ENCODE measurements at places on chromosomes 16 and 17. TPM values are rescaled to one million over a fixed set of nuclear protein-coding genes. Genes with fewer than 3 reads are reported as not detected.
A peak's percentile ranks its signal among the peaks of the same experiment; 100 is the strongest.

- H3K36me3 ChIP-seq, result no peaks in the 10 kb centered on the region
- DNase-seq, result no peak
- no peak overlapping the region for H3K27ac ChIP-seq
- H3K4me1 ChIP-seq, result no peaks in the 10 kb centered on the region
- peak overlapping the region; percentile 60 for H3K4me3 ChIP-seq
- peaks cover 67% of the 10 kb centered on the region for H3K27me3 ChIP-seq
Measured at GRCh38 chr17:31390748-31391495, 553 bp upstream of the RAB11FIP4 start.

GRCh38 chr16:3825940-3826339 is 54.6 kb downstream of the CREBBP start:
- no peak overlapping the region for H3K4me3 ChIP-seq
- H3K36me3 ChIP-seq, result no peaks in the 10 kb centered on the region
- no peak overlapping the region for H3K27ac ChIP-seq
- peaks cover 82% of the 10 kb centered on the region for H3K4me1 ChIP-seq
- no peak for DNase-seq

DNA sequence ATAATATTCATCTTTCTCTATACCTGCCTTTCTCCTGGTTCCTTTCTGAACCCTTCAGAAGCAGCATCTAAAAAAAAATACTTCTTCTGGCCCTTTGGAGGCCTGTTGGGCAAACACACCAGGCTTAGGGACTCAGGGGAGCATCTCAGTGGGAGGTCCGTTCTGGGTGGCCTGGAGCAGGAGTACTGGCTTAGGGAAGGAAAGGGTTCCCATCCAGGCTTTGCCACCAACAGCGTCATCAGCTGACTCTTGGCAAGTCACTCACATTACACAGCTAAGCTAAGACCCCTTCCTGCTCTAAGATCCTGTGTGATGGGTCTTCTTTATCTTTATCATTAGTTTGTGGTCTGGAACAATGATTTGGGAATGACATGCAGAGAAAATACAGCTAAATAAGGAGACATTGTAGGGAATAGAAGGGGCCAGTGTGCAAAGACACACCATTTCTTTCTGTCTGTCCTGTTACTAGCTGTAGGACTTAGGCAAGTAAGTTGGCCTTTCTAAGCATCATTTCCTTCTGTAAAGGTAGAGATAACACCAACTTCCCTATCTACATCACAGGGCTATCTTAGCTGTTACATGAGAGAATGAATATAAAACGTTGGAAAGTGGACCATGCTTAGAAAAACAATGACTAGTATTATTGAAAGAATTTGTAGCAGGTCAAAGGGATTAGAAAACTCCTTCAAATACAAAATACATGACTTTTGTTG is 9.9 kb downstream of the PCTP start:
- no peak for DNase-seq
- peaks cover 30% of the 10 kb centered on the region for H3K4me1 ChIP-seq
- no peak overlapping the region for H3K27ac ChIP-seq
- no peaks in the 10 kb centered on the region for H3K27me3 ChIP-seq

DNA sequence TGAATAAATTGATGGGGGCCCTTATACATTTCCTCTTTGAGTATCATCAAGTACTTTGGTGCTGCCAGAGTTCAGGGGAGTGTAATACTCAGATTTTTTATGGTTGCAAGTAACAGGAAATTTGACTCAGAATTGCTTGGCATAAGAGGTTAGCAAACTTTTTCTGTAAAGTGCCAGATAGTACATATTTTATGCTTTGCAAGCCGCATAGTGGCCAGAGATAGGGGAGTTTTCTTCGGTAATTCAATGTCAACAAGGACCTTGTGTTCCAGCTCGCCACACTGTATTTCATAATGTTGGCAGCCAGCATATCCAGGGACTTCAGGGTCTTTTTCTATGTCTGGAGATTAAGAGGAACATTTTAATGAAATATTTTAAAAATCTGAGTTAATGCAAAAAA is 51.0 kb upstream of the MARCHF10 start:
- H3K27ac ChIP-seq, result no peak overlapping the region
- no peaks in the 10 kb centered on the region for H3K27me3 ChIP-seq
- H3K4me1 ChIP-seq, result no peaks in the 10 kb centered on the region
- H3K36me3 ChIP-seq, result no peaks in the 10 kb centered on the region
- no peak overlapping the region for H3K4me3 ChIP-seq
- no peak for DNase-seq

- no peak overlapping the region for H3K4me3 ChIP-seq
- no peak overlapping the region for H3K27ac ChIP-seq
- H3K27me3 ChIP-seq, result no peaks in the 10 kb centered on the region
- no peaks in the 10 kb centered on the region for H3K36me3 ChIP-seq
- no peak for DNase-seq
- no peaks in the 10 kb centered on the region for H3K4me1 ChIP-seq
Measured at GRCh38 chr16:75197522-75198134, 9.3 kb downstream of the CTRB2 start.

The PHLPP2 gene
- 3.8 TPM for total RNA-seq

All from psoas muscle (tissue), 8 donors.